H7 (cell line): ENCODE measurements at places on chromosomes 13 and 19. TPM values are rescaled to one million over a fixed set of nuclear protein-coding genes. Genes with fewer than 3 reads are reported as not detected.

The CCL25 gene
- 1.9 TPM in 1 of 2 replicates, not detected in the other for total RNA-seq

The IL11 gene
- 0.59 and 1.2 TPM in 2 replicates for total RNA-seq

The EEF2 gene
- 2,968 and 3,290 TPM in 2 replicates for total RNA-seq

The ZNF878 gene
- total RNA-seq, result not detected in 2 replicates

The FUT3 gene
- total RNA-seq, result not detected in 2 replicates

The SEMA6B gene
- 38.4 and 43.0 TPM in 2 replicates for total RNA-seq

The PALM gene
- total RNA-seq, result 28.7 and 34.6 TPM in 2 replicates

The TUBA3C gene
- total RNA-seq, result not detected in 2 replicates

DNA sequence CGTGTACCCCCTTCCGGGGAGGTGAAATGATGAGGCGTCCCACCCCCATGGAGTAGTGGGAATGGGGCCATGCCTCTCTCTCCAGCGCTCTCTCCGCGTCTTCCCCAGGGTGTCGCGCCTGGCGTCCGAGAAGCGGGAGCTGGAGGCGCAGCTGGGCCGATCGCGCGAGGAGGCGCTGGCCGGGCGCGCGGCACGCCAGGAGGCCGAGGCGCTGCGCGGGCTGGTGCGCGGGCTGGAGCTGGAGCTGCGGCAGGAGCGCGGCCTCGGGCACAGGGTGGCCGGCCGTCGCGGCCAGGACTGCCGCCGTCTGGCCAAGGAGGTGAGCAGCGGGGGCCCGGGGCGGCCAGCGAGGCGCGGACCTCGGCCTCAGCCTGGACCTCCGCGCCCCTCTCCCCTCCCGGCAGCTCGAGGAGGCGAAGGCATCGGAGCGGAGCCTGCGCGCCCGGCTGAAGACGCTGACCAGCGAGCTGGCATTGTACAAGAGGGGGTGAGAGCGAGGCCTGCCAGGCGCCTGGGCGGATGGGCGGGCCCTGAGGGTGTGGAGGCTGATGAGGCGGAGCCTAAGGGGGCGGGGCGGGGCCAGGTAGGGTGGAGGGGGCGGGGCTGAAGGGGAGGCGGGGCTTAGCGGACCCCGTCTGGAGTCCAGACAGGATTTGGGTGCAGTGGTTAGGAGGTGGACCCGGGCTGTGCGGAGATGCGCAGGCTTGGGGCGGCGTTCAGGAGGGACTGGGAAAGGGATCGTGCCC lies 7.7 kb downstream of the PGLYRP1 start:
- DNase-seq, result peak; percentile 99

- no peak for DNase-seq
These were observed 20.0 kb downstream of the ENOX1 start for GRCh38 chr13:43766725-43767124.

DNA sequence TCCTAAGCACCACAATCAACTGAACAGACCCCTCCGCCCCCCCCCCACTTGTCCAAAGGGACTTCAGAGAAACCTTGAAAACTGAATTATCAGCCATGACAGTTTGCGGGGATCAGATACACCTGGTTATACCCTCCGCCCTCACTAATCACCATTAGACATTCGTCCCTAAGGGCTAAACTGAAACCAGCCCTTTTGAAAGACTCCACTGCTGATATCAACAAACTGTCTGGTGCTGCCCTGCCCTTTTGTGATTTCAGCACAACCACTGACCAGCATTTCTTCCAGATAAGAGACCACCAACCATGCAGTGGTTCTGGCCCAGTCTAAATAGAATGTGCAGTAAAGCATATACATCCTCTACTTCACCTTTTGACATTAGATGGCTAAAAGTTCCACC lies 1422.9 kb downstream of the EFNB2 start:
- no peak for DNase-seq

GRCh38 chr13:45604892-45605291 lies 10.6 kb downstream of the ERICH6B start:
- no peak for DNase-seq

DNA sequence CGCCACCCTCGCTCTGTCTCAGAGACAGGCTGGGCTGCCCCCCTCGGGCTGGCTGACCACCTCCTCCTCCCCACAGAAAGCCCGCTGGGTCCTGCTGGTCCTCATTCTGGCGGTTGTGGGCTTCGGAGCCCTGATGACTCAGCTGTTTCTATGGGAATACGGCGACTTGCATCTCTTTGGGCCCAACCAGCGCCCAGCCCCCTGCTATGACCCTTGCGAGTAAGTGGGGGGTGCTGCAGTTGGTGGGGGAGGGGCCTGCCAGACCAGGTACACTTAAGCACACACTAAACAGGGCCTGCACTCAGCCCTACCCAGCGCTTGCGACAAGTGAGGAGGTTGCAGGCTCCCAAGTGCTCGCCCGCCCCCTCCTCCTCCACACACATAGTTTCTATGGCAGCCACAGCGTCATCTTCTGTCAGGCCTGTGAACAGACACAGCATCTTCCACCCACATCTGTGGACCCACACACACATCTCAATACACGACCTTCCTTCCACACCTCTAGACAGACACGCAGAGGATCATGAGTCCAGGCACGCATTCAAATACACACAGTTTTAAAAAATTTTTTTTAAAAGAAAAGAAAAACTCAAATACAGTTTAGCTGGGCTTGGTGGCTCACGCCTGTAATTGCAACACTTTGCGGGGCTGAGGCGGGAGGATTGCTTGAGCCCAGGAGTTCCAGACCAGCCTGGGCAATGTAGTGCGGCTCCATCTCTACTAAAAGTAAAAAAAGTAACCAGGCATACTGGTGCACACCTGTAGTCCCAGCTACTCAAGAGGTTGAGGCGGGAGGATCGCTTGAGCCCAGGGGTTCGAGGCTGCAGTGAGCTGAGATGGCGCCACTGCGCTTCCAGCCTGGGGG lies 18.4 kb downstream of the PLD3 start:
- DNase-seq, result peak; percentile 95

DNA sequence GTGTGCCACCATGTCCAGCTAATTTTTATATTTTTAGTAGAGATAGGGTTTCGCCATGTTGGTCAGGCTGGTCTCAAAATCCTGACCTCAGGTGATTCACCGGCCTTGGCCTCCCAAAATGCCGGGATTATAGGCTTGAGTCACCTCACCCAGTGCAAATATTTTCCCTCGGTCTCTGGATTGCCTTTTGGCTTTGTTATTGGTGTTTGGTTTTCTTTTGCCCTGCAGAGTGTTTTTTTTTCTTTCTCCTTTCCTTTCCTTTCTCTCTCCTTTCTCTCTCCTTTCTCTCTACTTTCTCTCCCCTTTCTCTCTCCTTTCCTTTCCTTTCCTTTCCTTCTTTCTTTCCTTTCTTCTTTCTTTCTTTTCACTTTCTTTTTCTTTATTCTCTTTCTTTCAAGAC lies 33.2 kb downstream of the KDM4B start:
- no peak for DNase-seq

GRCh38 chr13:42114912-42115311 lies 66.5 kb downstream of the DGKH start:
- no peak for DNase-seq

GRCh38 chr19:4477034-4477801 lies 5.1 kb downstream of the HDGFL2 start:
- DNase-seq, result peak; percentile 2

DNA sequence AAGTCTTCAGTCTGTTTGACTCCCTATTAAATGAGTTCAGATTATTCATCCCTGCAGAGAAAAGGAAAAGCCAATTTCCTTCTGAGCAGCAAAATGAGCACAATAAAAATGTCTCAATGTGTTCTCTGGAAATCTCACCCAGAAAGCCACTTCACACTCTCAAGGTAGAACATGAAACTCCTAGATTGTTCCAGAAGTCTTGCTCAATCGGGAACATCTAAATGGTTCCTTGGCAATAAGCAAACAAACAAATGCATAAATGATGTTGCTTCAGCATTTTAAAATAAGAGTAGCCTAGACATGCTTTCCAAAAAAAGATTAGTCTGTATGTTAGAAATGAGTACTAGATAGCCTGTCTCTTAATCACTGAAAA lies 59.7 kb upstream of the TNFRSF19 start:
- no peak for DNase-seq

DNA sequence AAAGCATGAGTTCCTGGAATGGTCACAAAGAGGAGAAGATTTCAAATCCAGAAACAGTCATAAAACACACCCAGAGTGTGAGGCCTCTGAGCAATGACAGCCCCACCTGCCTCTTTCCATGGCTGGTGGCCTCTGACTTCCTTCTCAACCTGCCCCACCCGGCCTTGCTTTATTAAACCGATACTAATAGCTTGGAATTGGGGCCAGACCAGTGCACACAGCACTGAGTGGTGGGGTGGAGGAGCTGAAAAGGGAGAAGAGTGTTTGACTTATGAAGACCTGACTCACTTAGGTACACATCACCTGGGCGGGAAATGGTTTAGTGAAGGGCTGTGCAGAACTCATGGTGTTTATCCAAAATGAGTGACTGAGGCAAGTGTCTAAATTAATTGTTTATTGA lies 20.7 kb upstream of the CEACAM6 start:
- no peak for DNase-seq

DNA sequence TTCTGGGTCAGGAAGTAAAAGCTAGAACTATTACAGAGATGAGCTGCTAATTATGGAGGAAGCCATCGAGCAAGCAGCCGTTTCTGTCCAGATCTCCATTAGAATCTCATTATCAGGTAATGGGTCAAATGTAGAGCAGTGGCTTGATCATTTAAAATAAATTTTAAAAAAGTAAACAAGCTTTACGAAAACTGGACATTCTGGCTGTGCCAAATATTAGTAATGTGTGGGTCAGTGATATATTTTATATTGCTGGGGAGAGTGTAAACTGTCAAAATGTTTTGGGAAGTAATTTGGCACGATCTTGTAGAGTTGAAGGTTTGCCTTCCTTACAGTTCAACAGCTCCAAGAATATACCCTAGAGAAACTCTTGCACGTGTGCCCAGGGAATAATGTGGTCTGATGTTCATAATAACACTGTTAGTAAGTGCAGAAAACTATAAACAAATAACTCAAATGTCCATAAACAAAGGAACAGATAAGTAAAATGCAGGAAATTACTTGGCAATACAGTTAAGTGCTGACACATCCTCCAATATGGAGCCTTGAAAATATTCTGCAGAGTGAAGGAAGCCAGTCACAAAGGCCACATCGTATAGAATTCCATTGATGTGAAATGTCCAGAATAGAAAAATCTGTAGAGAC lies 127.2 kb upstream of the UBL3 start:
- DNase-seq, result no peak

GRCh38 chr13:23870356-23871140 lies 18.7 kb downstream of the MIPEP start:
- DNase-seq, result no peak

- DNase-seq, result peak; percentile 88
These were observed 170.6 kb downstream of the FLT1 start for GRCh38 chr13:28324181-28324789.

DNA sequence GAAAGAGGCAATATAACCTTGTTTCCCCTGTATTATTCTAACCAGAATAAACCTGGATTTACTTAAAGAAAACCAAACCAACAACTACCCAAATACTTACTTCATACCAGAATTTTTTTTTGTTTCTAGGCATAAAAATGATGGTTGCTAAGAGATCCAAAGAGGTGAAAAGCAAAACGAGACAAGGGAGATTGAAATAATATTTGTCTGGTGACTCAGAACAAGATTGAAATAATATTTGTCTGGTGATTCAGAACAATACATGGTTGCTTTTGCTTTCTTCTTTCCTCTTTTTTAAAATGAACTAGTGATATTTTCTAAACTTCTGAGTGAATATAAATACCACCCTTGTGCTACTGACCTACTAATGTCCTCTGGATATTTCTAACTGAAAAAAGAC lies 592.9 kb downstream of the KCTD12 start:
- no peak for DNase-seq

DNA sequence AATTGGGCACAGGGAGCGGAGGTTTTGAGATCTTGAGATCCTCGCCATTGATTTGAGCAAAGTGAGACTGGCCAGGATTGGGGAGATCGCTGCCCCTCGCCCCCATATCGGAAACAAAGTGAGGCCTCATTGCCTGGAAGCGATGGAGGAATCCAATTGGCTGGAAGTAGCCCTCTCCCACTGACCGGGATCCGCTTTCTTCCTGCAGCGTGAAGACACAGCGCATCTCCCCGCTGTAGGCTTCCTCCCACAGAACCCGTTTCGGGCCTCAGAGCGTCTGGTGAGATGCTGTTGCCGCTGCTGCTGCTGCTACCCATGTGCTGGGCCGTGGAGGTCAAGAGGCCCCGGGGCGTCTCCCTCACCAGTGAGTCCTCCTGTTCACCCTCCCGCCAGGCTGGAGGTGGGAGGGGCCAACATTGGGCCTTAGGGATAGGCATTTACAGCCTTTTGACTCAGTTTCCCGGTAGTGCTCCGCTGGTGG lies 438 bp downstream of the PRKCSH start:
- DNase-seq, result peak; percentile 77

GRCh38 chr13:32824675-32825074 lies 191.5 kb upstream of the KL start:
- peak; percentile 59 for DNase-seq

- DNase-seq, result no peak
These were observed 48.1 kb downstream of the TNFRSF19 start for GRCh38 chr13:23618341-23618740.

GRCh38 chr13:43664700-43665191 lies 122.0 kb downstream of the ENOX1 start:
- DNase-seq, result peak; percentile 1

DNA sequence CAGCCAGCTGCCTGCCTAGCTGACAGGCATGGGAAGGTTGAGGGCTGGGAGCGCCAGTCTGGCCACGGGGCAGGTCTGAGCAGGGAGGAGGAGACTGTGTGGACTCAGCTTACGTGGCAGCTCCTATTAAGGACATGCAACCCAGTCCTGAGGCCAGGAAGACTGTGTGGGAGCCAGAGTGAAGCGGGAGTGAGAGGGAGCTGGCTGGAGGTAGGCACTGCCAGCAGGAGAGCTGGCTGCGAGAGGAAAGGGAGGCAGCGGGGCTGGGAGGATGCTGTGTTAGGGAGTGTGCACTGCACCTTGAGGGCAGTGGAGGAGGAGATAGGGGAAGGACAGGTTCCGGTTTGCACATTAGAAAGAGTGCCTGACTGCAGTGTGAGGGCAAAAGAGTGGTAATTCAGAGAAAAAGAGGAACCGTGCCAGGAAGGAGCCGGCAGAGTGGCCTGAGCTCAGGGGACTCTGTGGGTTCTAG lies 99.2 kb downstream of the SLC7A1 start:
- DNase-seq, result no peak

DNA sequence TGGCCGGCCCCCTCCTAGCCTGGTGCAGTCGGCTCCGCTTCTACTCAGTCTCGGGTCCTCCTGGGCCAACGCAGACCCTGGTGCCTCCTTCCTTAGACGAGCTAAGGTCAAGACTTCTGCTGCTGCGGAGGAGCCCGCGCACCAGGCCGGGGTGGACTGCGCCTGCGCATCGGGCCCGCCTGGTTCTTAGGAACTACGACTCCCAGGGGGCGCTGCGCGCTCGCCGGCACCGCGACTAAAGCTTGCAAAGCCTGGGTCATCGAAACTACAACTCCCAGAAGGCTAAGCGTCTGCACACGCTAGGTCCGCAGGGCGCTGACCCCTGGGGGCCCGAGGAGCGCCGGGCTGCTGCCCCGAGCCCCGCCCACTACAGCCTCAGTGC lies at the start of gene ZNF835:
Gene ZNF835 (minus strand): TSS at position 145 of the 382 bp plus-strand sequence. CDS start 6,559 bp downstream, outside the sequence.
- DNase-seq, result no peak

- no peak for DNase-seq
These were observed 3.2 kb downstream of the EPN1 start for GRCh38 chr19:55678121-55678671.
